NCI-H82 (cell line): ENCODE measurements at places on chromosomes 11 and 22.

- DNase-seq, result no peak
Observed at GRCh38 chr11:69086152-69087132, 37.7 kb downstream of the TPCN2 start.

DNA sequence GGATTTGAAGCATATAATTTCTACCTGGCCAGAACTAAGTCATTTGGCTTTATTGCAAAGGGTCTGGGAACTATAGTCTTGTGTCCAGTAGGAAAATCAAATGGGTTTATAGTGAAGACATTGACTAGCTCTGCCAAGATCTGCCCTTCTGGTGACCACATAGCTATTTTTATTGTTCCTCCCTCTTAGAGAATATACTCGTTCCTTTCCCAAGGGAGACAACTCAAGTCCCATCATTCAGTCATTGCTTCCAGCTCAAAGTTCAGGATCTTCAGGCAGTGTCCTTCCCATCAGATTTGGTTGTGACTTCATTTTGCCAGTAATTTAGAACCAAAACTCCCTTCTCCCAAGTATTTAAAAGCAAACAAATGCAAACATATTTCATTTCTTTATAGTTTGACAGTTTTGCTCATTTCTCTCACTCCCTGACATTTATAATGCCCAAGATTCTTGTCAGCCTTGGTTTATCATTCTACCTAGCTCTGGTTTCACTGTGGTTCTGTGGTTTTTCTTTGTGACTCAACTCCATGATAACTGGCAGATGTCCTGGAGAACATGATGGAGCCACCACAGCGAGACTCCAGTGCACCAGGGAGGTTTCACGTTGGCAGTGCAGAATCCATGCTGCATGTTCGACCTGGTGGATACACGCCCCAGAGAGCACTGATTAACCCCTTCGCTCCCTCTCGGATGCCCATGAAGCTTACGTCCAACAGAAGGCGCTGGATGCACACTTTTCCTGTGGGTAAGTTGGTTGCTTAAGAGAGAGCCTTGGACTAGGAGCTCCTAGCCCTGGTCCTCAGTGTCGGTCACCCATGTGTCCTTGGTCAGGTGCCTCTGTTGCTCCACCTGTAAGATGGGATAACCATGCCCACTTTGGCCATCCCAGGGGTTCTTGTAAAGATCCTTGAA lies 64.9 kb downstream of the DEPDC5 start:
- no peak for DNase-seq

DNA sequence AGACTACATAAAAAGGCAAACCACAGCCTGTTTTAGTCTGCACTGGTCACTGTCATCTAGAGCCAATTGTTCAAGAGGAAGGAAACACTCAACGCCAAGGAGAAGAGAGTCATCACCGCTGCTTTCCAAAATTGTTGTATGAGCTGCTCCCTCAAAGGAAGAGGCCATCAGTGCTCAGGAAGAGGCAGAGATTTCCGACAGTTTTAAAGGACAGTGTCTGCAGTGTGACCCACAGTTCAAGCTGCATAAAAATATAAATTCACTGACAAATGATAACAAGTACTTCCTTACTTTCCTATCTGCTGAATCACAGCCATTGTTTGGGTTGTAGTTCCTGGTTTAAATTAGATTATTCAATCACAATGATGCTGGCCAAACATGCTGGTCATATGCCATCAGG lies 16.4 kb downstream of the PRCP start:
- DNase-seq, result no peak

DNA sequence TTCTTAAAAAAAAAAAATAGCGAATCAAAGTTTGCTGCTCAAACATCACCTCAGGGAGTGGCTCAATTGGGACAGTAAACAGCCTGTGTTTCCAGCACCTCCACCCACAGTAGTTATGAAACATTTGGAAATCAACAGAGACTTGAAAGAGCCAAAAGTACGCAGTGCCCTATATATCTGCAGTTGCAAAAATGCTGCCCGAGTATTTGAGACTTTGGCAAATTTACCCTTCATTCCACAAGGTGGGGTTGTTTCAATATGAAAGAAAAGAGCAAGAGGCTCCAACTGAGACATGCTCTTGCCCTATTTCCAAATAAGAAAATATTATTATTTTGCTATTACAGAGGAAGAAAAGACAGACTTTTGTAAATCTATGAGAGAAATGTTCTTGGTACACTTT lies 851.1 kb upstream of the RAG2 start:
- DNase-seq, result peak; percentile 53

GRCh38 chr11:117186431-117186761 lies 7.9 kb downstream of the SIDT2 start:
- DNase-seq, result no peak

DNA sequence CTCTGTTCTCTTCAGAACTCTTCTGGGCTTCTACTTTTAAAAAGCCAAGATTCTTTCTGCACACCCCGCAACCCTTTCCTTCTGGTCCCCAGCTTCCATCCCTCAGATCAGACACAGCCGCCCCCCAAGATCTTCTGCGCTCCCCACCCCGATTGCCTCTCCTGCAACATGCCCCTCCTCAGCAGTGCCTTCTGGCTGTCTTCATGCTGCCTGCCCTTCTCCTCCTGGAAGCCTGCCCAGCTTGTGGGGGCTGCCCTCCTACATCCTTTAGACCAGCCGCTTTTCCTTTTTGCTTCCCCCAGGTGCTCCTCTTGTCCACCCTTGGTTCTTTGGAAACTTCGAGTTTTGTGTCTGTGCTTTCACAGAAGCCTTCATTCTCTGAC lies 144.2 kb downstream of the FEZ1 start:
- DNase-seq, result no peak

GRCh38 chr11:82043316-82043715 lies 690.3 kb downstream of the FAM181B start:
- no peak for DNase-seq

- no peak for DNase-seq
Observed at GRCh38 chr11:75781296-75781695, 12.7 kb downstream of the DGAT2 start.

GRCh38 chr11:2453436-2453835 lies 8.6 kb downstream of the KCNQ1 start:
- DNase-seq, result no peak

- no peak for DNase-seq
Observed at GRCh38 chr22:38335077-38335476, 17.8 kb upstream of the CSNK1E start.

DNA sequence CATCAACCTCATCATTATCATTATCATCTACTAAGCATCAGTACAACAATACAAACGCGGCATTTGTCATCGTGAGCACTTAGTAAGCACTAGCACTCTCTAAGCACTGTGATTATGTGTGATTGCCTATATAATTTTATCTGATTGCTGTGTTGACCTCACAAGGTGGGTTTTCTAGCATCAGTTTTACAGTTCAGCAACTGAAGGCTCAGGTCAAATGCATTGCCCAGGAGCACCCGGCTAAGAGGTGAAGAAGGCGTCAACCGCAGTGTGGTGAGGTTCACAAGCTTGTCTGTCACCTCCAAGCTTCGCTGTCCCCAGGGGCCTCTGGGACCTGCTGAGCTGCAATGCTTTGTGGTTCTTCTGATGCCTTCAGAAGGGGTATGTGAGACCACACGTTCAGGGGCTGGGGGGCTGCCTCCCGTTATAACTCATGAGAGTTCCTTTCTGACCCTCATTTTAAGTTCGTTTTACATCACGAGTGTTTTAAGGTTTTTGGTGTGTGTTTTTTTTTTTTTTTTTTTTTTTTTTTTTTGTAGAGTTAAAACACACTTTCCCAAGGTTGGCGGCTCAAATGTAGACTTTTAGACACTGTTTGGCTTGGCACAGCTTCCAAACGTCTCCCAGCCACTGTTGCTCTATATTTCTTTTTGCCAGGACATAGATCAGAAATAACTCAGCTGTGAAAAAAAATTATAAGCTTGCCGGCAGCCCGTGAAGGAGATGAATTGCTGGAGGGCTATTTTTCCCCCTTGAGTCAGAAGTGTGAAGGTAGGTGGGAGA lies 33.8 kb upstream of the SCUBE1 start:
- DNase-seq, result no peak

DNA sequence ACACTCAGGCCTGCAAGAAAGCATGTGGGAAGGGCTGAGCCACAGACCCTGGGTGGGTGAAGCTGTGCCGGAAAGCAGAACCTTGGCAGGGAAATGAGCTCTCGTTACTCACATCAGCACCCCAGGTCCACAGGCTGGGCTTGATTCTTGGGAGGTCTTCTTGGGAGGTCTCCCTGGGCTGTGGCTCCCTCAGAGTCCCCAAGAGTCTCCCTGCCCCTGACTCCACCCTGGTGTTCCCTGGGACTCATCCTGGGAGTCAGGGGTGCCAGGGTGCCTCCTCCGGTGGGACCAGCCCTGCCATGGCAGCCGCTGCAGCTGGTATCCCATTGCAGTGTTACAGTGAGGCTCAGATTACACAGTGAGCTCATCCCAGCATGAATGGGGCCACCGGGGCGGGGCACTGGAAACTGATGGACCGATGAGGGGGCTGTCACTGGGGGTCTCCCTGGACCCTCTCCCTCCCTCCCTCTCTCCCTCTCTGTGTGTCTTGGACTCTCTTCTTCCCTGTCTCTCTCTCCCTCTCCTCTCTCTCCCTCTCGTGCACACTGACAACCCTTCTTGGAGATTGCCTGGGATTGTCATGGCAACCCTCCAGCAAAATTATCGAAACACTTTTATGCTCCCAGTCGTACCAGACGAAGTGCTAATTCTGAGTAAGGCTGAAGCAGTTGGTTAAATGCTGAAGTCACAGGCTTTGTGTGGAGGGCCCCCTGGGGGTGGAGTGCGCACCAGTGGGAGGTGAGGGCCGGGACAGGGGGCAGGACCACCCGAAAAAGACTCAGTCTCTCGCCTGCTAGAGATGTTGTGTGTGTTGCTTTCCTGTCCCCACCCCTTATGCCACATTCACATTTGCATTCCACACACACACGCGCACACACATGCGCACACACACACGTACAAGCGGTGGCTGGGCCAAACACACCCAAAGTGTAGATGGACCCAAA lies 8.6 kb upstream of the C11orf96 start:
- DNase-seq, result no peak

DNA sequence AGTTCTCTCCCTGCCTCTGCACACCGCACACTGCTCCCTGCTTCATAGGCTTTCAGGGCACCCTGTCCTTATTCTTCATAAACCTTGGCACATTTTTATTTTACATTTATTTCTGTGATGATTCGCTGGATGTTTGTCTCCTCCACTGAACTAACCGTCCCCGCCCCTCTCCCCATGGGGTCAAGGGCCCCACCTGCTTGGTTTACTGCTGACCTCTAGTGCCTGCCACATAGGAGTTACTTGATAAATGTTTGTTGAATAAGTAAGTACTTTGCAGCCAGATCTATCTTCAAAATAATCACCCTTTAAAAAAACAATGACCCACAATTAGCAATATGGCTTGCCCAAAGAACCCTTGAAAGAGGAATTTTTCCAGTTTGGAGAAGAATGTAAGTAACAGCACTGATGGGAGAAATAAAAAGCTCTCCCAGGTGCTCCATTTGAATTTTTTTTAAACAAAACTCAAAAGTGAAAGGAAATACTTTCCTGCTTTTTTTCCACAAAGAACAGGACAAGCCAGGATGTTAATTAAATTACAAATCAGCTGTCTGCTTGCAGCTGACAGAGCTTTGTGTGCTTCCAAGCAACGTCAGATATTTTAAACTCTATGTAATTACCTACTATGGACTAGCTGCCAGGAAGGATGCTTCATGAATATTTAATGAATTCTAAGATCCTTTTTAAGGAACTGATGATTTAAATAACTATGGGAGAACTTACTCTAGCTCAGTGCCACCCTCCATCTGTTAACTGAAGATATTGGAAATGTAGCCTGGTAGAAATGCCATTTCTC lies 1083.6 kb downstream of the DLG2 start:
- peak; percentile 10 for DNase-seq

GRCh38 chr11:86063536-86063935 lies 5.3 kb downstream of the PICALM start:
- DNase-seq, result no peak

DNA sequence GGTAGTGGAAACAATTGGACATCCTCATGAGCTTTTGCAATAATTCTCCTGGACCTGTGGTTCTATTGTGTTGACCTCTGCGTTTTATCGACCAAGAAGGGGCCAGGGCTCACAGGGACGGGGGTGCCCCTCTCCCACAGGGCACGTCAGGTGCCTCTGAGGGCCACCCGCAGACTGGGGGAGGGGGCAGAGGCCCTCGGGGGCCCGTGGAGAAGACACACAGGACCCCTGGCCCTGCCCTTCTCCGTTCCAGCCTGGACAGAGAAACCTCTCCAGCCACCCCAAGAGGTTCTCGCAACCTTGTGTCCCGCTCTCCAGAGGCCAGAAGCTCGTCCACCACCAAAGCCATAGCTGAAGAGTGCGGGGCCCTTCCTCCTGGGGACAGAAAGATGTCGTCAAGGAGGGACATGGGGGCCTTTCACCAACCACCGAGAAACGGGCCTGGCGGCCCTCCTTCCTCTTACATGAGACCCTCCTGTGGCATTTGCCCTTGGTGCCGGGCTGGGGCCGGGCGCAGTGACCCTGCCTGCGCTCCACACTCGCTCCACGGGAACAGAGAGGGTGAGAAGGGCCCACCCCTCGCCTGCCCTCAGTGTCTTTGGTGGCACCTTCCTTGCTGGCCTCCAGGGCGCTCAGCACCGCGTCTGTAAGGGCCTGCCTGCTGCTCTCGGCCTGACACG lies 57.3 kb downstream of the GRAMD4 start:
- no peak for DNase-seq

- no peak for DNase-seq
Observed at GRCh38 chr11:65187146-65187675, 5.5 kb downstream of the CAPN1 start.

- DNase-seq, result no peak
Observed at GRCh38 chr11:70671611-70672010, 273.3 kb downstream of the CTTN start.

- DNase-seq, result peak; percentile 79
Observed at GRCh38 chr11:112279901-112280267, 19.2 kb upstream of the PLET1 start.

GRCh38 chr22:28139961-28140360 lies 220.9 kb upstream of the PITPNB start:
- no peak for DNase-seq

GRCh38 chr11:70456921-70457532 lies 58.7 kb downstream of the CTTN start:
- DNase-seq, result peak; percentile 25

DNA sequence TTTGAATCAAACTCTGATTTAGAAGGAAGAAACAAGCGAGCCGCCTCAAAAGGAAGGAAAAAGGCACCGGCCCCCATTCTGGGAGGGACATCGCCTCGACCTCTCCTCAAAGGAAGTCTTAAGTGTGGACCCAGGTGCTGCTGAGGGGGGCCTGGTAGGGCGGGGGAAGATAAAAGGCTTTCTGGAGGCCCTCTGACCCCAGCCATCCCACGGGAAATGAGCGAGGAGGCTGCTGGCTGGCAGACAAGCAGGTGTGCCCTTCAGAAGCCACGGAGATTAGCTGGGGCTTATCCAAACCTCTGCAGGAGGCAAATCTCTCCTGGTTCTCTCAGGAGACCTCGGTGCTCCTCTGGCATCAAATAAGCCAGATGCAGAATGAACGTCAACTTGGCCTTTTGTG lies 171.4 kb upstream of the BLID start:
- peak; percentile 69 for DNase-seq
